HuH-7 (cell line): ENCODE measurements at places on chromosomes 6 and 20.

GRCh38 chr6:38371881-38372280 is 267.8 kb downstream of the BTBD9 start:
- no peak for DNase-seq

DNA sequence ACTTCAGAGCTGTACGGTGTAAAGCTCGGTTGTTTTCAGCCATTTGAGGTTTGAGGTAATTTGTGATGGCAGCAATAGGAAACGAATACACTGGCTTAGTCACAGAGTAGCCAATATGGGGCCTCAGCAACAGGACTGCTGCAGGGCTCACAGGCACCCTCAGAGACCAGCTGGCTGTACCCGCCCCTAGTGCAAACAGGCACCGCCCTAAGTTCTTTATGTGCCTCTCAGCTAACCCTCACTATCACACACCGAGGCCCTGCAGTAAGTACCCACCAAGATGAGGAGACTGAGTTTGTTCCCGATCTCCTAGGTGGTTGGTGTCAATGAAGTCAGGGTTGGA is 11.2 kb upstream of the SERPINB9 start:
- no peak for DNase-seq

DNA sequence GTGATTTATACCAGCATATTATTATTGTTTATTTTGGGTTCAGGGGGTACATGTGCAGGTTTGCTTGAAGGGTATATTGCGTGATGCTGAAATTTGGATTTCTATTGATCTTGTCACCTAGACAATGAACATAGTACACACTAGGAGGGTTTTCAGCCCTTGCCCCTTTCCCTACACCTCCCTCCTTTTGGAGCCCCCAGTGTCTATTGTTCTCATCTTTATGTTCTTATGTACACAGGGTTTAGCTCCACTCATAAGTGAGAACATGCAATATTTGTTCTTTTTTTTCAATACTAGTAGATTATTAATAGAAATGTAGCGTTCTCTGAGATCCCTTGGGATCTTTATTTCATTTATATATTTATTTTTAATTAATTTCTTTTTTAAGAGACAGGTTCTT is 79.2 kb upstream of the MRAP2 start:
- no peak for DNase-seq

DNA sequence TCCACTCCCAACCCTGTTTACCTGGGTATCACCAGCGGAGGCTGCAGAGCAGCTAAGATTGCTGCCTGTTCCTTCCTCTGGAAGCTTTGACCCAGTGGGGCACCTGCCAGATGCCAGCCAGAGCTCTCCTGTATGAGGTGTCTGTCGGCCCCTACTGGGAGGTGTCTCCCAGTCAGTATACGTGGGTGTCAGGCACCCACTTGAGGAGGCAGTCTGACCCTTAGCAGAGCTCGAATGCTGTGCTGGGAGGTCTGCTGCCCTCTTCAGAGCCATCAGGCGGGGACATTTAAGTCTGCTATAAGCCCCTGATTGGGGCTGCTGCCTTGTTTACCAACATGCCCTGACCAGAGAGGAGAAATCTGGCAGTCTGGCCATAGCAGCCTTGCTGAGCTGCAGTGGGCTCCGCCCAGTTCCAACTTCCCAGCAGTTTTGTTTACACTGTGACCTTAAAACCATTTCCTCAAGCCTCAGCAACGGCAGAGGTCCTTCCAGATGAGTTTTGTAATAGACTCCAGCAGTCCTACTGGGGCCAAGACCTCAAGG is 2.8 kb downstream of the RAET1E start:
- no peak for DNase-seq

GRCh38 chr6:121603486-121603885 is 168.0 kb downstream of the GJA1 start:
- no peak for DNase-seq

DNA sequence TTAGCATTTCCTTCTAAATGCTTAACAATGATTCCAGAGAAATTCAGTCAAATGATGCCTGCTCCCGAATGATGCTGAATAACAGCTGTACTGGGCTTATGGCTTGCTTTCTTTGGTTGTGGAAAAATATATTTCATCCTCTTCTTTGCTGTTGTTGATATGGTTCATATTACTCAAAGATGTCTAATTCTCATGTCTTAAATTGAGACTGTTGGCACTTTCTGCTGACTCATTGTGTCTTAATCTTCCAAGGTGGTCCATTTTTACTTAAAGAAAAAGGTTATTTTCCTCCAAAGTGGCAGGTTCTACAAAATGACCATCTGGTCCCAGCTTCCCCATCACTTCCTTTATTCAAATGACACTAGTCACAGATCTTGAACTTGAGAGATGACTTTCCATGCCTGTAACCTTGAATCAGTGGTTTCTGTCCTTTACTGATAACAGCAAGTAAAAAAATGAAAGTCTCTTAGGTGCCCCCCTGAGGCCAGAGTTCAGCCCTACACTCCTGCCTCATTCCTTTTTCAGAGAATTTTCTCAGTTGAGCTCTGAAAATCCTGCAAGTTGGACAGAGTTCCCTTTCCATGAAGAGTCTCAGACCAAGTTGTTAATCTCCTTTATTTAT is 6.9 kb downstream of the SNAP25 start:
- peak; percentile 38 for DNase-seq

DNA sequence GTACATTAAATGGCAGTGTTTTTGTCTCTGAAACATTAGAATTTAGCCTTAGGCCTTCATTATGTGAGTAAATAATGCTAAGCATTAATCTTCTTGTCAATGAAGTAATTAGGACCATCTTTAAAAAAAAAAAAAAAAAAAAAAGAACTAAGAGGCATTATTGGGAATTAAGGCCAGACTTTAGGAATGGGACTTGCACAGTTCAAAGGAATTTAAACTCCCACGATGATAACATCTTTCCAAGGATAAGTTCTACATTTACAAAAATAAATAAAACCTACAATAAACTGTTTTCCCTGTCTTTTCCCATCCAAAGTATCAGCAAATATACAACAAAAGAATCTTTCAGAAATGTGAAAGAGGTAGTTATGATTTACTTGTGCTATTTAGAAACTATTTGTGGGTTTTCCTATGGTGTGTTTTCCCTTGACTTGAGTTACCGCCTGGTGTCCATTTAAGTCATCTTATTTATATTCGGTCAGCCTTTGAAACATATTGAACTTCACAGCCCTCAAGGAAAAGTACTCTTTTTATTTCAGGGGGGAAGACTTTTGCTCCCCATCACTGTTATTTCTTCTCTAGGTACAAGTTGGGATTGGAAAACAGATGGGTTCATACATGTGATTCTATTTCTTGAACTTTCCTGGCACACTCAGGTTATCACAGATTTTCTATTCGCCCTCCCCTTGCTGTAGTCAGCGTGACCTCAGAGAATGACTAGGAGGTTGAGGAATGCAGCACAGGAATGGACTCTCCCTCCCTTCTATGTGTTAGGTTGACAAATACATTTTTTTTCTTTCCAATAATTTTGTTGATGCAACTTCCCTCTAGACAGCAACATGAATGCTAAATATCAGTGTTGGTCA is 13.6 kb downstream of the STMND1 start:
- no peak for DNase-seq

GRCh38 chr6:53822401-53823125 is 27.8 kb downstream of the LRRC1 start:
- DNase-seq = no peak

DNA sequence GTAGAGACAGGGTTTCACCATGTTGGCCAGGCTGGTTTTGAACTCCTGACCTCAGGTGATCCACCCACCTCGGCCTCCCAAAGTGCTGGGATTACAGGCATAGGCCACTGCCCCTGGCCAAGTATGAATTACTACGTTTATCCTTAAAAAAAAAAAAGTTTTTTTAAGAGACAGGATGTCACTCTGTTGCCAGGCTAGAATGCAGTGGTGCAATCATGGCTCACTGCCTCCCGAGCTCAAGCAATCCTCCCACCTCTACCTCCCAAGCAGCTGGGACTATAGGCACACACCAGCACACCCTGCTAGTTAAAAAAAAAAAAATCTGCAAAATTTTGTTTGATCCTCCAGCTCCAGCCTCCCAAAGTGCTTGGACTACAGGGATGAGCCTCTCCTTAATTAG is 23.1 kb downstream of the IYD start:
- DNase-seq = no peak

DNA sequence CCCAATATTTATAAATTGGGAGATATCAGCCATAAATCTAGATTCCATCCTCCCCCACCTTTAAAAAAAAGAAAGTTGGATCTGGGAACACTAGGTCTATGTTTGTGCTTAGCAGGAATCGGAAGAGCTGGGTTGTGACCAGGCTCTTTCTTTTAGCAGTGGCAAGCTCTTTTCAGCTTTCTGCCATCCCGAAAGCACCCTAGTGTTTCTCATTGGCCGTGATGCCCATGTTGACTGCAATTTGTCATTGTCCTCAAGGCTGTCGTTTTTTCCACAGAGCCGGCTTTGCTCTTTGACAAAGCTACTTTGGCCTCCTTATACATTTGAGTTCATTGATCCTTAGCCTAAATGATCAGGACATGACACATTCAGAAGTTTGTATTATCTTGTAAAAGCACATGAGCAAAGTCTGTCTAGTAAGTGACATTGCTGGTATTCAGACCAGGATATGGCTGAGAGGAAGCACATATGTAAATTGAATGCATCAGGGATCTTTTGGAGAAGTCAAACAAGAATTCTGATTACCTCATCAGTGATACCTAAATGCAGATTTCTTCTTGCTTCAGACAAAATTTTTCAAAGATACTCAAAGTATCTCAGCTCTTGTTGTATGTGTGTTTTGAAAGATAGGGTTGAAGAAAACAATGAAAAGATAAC is 50.1 kb downstream of the CARMIL1 start:
- DNase-seq = no peak
